ENCODE measurements at places on chromosomes 5 and 9. TPM values are rescaled to one million over a fixed set of nuclear protein-coding genes. Genes with fewer than 3 reads are reported as not detected.

GRCh38 chr9:78695519-78695918 lies 398.6 kb downstream of the PSAT1 start:
- DNase-seq = no peak

The C1QTNF2 gene
- 2.2 TPM for total RNA-seq

GRCh38 chr5:51181208-51181894 lies 201.9 kb upstream of the ISL1 start:
- DNase-seq = no peak

The CRB2 gene
- total RNA-seq = 0.93 TPM

GRCh38 chr5:117327511-117327910 lies 752.9 kb upstream of the SEMA6A start:
- no peak for DNase-seq

The SMIM33 gene
- total RNA-seq = not detected

The GABBR2 gene
- total RNA-seq = 0.84 TPM

The SLC45A2 gene
- not detected for total RNA-seq

DNA sequence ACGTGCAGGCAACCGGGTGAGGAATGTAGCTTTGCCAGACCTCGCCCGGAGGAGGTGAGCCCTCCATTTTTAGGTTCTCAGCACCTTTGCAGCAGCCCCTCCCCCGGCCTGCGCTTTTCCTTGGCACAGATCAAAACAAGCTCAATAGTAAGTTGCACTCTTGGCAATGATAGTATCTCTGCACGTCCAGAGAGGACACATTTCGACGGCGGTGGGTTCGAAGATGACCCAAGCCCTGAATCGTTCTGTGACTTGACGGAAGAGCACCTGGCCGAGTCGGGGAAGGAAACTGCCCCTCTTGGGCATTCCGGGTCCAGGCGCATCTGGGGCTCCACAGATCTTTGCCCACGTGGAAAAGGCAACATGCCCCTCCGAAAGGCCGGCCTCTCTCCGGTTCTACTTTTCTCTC lies 904 bp downstream of the GDNF start:
- DNase-seq = no peak

- DNase-seq = no peak
These were observed 101.9 kb downstream of the F2RL2 start for GRCh38 chr5:76521240-76521758.

DNA sequence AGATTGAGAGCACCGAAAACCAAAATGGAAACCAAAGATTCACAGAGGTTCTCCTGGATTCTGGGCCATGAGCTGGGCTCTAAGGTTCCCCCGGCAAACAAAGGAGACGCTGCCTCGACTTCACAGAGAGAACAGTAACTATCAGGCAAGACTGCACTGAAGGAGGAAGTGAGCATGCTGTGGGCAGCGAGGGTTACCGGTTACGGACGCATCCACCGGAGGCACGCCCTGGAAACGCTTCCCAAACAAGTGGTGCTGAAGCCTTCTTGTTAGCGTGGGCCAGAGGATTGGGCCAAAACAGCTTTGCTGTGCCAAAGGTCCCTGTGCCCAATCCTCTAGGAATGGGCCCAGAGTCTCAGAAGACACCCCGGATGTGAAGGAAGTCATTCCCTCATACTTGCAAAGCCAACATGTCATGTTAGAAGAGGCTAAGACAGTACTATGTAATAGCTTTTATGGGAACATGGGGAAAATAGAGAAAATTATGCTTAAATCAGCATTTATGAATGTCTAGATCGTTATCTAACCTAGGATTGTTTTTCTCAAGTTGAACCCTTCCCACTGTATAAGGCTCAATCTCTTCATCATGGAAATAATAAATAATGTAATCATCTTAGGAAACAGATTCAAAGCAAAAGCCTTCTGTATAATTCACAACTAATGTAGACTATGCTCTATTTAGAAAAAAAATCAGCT lies 145.4 kb downstream of the GABBR2 start:
- DNase-seq = no peak

GRCh38 chr5:169115461-169116124 lies 185.3 kb downstream of the SLIT3 start:
- no peak for DNase-seq

DNA sequence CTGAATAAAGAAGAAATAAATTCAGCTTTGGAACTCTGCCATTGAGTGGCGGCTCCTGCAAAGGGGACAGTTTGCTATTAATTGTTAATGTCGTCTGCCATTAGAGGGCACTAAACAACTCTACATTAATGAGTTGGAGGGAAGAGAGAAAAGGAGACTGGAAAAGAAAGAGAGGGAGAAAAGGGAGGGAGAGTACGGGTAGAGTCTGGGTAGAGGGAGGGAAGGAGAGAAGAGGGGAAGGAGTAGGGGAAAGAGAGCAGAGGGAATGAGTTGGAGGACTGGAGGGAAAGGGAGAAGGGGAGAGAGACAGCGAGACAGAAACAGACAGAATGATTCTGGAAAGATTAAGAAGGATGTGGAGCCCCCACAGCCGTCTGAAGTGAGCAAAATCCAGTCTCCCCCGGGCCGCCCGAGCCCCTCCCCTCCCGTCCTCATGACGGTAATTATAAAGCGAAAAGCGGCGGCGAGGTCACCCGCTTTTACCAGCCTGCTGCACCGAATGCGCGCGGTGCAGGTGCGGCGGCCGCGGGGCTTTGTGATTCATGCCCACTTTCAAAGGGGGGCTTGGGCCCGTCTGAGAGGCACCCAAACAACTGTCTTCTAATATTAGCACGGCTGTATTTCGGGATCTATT lies 1.9 kb upstream of the FST start:
- no peak for DNase-seq

- no peak for DNase-seq
These were observed 11.0 kb downstream of the NCS1 start for GRCh38 chr9:130183133-130183762.

The MOB3B gene
- 17.8 TPM for total RNA-seq

The ECM2 gene
- 13.8 TPM for total RNA-seq

DNA sequence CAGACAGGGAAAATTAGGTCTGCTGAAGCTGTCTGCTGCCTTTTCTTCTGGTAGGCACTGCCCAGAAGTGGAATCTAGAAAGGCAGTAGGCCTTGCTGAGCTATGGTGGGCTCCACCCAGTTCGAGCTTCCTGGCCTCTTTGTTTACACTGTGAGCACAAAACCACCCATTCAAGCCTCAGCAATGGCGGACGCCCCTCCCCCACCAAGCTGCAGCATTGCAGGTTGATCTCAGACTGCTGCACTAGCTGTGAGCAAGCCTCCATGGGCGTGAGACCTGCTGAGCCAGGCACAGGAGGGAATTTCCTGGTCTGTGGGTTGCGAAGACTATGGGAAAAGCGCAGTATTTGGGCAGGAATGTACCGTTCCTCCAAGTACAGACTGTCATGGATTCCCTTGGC lies 18.5 kb downstream of the AGTPBP1 start:
- DNase-seq = no peak

- DNase-seq = no peak
These were observed 12.8 kb upstream of the TSSK1B start for GRCh38 chr5:113447498-113448050.

The FAM221B gene
- not detected for total RNA-seq
